ENCODE measurements at places on chromosomes 6 and 20.
A peak's percentile ranks its signal among the peaks of the same experiment; 100 is the strongest.

- DNase-seq, result peak; percentile 39
Measured at GRCh38 chr6:152338335-152339125, 298.6 kb downstream of the SYNE1 start.

- no peak for DNase-seq
Measured at GRCh38 chr20:53250456-53250855, 278.3 kb downstream of the TSHZ2 start.

GRCh38 chr20:32526125-32526524 is 59.0 kb downstream of the NOL4L start:
- no peak for DNase-seq

- no peak for DNase-seq
Measured at GRCh38 chr6:79231101-79231500, 3.4 kb downstream of the HMGN3 start.

DNA sequence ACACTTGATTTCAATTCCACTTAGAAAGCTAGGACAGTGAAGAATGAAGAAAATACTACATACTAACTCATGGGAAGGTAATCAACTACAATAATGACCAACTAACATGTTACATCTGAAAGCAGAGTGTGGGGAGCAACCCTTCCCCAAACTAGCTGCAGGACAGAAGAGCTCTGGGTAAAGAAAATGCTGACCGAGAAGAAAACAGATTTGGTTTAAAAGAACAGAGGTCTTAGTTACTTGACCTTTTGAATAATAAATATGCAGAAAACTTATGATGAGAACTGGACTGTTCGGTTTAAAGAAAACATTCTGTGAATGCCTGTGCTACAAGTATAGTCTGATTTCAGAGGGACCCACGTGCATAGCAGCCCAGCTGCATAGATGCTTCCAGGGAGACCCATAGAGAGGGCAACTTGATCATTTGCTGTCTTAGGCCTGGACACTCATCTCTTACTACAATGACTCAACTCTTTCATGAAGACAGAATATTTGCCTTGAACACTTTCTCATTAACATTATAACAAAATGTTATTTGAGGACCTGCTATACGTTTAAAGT is 53.5 kb downstream of the RALGAPA2 start:
- DNase-seq, result no peak

DNA sequence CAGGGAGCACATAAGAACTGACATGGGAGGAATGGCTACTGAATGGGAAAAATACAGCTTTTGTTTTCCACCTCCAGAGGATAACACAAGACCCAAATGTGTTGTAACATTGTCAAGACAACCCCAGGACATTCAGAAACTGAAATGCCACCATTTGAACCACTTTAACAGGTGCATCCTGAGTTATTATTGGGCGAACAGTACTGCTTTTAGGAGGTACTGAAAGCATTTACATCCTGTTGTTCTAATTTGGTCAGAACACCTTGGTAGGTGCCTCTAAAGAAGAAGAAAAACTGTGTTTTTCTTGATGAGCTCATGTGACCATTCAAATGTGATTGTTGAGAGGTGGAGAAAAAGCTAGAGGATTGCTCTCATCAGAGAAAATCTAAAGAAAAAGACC is 6.4 kb upstream of the TXNDC5 start:
- no peak for DNase-seq

DNA sequence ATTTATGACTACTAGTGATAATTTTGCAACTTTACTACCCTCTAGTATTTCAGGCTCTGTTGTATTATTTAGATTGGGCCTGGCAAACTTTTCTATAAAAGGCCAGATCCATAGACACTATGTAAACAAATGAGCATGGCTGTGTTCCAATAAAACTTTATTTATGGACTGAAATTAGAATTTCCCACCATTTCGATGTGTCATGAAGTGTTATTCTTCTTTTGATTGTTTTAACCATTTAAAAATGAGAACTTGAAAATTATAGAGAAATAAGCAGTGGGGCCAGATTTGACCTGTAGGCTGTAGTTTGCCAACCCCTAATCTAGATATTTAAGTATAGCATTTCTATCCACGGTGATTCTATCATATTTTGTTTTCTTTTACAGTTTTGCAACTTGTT is 61.5 kb upstream of the TFB1M start:
- no peak for DNase-seq

GRCh38 chr6:169964486-169965180 is 213.2 kb downstream of the ERMARD start:
- no peak for DNase-seq

GRCh38 chr20:36861625-36861874 is 14.4 kb upstream of the TLDC2 start:
- no peak for DNase-seq

GRCh38 chr20:2350606-2351005 is 30.1 kb upstream of the TGM6 start:
- no peak for DNase-seq

- no peak for DNase-seq
Measured at GRCh38 chr6:126054258-126054702, 67.9 kb downstream of the TRMT11 start.

DNA sequence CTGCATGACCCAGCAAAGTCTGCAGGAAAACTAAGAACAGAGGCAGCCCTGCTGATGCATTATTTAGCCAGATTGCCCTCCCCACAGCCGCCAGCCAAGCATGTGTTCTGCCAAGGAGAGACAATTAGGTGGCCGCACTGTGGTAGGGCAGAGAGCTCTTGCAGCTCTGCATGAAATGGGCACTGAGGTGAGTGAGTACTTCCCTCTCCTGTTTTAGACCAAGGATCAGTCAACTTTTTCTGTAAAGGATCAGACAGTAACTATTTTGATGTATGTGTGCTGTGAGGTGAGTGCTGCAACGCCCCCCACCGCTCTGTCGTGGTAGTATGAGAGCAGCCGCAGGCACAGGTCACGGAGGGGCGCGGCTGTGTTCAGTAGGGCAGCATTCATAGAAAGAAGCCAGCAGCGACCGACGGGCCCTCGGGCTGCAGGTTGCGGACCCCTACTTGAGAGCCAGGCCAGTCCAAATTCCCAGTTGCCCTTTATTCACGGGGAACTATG is 23.8 kb upstream of the FAM50B start:
- DNase-seq, result no peak

DNA sequence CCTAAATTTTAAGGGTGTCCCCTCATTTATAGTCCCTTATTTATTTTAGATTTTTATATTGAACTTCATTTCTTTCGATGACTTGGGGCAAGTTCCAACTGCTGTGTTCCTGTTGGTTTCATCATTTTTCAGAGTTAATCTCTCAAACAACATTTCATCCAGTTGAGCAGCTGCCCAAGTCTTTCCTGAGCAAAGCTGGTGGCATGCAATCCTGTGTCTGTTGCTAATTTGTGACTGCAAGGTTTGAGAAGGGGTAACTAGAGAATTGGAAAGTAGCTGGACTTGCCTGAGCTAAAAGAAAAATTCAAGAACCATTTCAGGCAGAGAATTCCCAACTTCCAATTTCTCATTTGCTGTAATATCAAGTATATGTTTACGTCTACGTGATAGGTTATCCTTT is 881.5 kb upstream of the SLC35B3 start:
- no peak for DNase-seq

GRCh38 chr6:70380252-70380651 is 33.1 kb upstream of the FAM135A start:
- DNase-seq, result no peak

DNA sequence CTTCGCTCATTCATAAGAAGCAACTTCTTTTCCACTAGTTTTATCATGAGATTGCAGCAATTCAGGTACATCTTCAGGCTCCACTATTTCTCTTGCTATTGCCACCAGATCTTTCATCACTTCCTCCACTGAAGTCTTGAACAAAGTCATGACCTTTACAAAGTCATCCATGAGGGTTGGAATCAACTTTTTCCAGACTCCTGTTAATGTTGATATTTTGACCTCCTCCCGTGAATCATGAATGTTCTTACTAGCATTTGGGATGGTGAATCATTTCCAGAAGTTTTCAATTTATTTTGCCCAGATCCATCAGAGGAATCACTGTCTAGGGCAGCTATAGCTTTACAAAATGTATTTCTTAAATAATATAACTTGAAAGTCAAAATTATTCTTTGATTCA is 1.5 kb downstream of the CENPQ start:
- DNase-seq, result no peak

DNA sequence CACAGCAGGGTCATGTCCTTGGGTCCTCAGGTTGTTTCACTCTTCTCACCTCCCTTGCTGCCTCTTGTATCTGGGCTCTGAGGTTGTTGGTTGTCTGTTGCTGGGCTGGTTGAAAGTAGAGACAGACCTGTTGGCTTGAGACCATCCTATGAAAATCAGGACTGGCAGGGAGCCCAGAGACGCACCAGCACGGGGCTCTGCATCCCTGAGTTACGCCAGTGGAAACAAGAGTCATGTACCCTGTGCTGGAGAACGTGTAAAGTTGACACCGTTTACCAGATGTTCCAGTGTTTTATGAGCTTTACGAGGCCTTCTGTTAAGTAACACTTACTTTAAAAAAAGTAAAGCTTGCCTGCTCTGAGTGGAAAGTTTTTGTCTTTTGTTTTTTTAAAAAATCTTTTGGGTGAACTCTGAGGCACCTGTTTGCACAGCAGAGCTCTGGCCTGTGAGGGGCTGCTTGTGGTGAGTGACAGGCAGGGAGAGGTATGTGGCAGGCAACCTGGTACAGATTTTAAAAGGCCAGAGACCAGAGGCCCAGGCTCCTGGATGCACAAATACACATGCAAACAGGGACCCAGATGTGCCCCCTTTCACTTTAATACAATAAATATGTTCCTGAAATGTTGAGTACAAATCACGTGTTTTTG is 260.0 kb upstream of the SUPT3H start:
- DNase-seq, result no peak

All from T-helper 2 cell (primary cell).